ENCODE measurements at places on chromosomes 16 and 17.

GRCh38 chr16:71915350-71915749, 20.0 kb downstream of the IST1 start:
- no peak for DNase-seq

GRCh38 chr16:86565644-86566511, 751 bp upstream of the FOXC2 start:
- no peak for DNase-seq

DNA sequence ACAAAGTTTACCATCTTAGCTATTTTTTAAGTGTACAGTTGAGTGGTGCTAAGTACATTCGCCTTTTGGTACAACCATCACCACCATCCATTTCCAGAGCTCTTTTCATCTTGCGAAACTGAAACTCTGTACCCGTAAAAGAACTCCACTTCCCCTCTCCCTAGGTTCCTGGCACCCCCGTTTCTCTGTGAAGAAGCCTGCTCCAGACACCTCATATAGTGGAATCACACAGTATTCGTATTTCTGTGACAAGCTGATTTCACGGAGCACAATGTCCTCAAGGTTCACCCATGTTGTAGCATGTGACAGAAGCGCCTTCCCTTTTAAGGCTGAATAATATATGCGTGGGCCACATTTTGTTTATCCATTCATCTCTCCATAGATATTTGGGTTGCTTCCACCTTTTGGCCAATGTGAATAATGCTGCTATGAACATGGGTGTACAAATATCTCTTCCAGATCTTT, 54.2 kb upstream of the MAP3K14 start:
- peak; percentile 53 for DNase-seq

DNA sequence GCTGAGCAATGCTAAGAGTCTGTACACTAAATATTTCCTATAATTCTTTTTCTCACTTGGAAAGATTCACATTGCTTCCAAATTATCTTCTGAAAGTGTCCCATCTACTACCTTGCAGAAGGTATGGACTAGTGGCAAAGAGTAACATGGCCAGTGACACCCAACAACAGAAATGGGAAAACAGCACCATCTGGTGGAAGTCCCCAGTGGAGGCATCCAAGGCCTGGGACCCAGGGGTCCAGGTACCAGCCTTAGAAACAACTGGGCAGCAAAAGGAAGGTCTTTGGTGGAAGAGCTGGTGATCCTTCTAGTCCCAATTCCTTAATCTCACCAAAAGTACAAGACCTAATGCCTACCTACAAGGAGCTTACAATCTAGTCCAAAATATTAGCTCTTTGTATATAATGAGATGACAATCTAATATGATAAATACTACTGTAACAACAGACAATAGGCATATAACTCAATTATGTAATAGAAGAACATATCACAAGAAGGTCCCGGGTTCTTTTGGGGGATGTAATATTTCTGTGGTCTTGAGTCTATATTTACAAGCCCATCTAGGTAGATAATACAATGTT, 55.3 kb downstream of the SKAP1 start:
- no peak for DNase-seq

GRCh38 chr17:50539762-50540559, 7.0 kb upstream of the SPATA20 start:
- no peak for DNase-seq

- no peak for DNase-seq
Observed at GRCh38 chr16:73792199-73793020, 504.2 kb upstream of the PSMD7 start.

GRCh38 chr17:75061618-75062017, 14.6 kb downstream of the KCTD2 start:
- DNase-seq: no peak

DNA sequence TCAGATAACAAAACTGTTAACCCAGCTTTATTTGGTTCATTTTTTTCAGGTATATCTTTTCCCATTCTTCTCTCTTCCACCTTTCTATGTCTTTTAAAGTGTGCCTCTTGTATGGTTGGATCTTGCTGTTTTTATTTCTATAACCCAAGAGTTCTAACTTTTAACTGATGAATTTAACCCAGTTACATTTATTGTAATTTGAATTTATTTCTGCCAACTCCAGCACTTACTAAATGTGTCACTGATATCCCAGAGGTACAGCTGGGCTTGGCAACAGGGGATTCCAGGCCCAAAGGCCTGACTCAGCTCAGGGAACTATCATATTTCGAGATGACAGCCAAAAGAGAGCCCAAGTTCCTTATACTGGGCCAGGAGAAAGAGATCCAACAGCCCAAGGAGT, 200.1 kb downstream of the GSG1L start:
- no peak for DNase-seq

DNA sequence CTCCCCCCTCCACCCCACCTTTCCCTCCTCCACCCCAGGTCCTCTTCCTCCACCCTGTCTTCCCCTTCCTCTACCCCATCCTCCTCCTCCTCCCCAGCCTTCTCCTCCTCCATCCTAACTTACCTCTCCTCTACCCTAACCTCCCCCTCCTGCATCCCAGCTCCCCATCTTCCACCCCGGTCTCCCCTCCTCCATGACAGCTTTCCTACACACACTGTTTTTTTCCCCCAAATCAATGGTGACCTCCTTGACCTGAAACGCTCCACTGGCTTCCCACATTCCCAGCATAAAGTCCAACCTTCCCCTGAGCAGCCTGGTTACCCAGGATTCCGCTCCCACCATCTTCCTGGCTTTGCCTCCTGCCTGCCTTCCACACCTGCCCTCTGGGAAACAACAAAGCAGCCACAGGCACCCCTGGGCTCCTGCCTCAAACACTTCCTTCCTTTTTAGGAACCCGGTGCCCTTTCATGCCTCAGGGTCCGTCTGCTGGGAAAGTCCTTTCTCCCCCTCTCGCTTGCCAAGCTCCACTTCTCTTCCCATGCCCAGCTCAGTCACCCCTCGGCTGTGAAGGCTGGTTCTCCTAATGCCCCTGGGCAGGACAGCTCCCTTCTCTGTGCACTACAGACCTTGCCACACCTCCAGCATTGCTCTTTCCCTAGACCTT, 2.1 kb downstream of the RGS9 start:
- DNase-seq: no peak

DNA sequence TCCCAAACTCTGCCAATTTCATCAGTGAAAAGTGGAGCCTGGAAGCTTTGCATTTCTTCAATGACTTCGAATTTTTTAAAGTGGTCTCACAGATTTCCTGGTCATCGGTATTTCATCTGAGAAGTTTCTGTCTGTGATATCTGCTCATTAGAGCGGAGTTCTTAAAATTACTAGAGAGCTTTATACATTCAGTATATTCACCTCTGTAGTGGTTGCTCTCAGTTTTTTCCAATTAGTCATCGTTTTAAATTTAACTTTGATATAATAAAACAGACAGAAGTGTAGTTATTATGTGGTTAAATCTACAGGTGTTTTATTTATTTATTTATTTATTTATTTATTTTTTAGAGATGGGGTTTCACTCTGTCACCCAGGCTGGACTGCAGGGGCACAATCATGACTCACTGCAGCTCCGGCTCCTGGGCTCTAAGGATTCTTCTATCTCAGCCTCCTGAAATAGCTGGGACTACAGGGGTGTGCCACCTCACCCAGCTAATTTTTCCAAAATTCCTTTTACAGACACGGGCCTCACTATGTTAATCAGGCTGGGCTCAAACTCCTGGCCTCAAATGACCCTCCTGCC, 16.0 kb downstream of the ARHGAP17 start:
- DNase-seq: no peak

DNA sequence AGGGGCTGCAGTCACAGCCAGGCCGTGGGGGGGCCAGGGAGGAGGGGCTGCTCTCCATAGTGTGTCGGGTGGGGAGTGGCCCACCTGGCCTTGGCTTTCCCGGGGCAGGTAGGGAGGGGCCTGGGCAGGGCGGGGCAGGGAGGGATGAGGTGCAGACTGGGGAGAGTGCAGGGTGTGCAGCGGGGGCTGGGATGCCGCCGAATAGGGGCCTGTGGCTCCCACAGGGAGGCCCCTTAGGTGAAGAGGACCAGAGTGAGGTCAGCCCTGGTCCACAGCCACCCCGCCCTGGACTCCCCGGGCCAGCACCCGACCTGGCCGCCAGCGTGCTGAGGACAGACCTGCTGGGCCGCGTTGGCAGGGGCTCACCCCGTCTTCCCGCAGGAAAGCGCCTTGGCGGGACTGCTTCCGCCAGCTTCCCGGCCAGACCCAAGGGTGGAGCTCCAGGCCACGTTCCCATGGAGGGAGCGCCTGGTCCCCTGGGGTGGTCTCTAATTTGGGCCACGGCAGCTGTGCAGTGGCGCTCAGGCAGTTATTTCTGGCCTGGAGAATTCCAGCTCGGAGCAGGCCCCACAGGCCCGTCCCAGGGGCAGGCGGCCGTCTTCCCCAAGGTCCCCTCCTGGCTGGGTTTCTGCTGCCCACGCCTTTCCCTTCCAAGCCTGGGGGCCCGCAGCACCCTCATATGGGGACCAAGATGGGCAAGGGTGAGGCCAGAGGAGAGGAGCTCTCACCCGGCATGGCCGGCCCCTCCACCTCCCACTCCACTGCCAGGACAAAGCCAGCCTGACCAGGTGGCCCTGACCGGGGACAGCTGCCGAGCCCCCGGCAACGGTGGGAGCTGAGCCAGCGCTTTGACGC, 27.9 kb downstream of the CACNA1H start:
- DNase-seq: no peak

Data from iris pigment epithelial cell (primary cell).